ENCODE measurements at places on chromosomes 7 and 10.

- no peak for DNase-seq
Measured at GRCh38 chr10:89591111-89591795, 53.8 kb downstream of the PANK1 start.

DNA sequence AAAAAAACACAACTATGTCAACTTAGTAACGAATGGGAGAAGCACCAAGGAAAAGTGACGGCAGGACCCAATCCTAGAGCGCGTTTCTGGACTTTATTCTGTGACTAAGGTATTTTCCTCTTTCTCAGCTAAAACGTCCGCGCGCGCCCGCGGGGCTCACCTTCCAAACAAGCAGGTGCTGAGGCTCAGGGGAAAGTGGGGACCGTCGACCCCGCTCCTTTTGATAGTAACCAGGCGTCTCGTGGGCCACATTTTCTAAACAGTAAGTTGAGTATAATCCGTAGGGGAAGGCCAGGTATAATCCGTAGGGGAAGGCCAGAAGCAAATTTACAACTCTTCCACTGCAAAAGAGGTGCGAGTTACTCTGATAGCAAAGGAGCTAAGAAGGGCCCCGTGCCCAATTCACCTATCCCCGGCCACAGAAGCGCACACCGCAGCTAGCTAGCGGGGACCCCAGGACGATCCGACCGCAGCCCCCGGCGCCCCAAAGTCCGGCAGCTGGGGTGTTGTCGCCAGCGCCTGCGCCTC, 743 bp downstream of the MKI67 start:
- no peak for DNase-seq

DNA sequence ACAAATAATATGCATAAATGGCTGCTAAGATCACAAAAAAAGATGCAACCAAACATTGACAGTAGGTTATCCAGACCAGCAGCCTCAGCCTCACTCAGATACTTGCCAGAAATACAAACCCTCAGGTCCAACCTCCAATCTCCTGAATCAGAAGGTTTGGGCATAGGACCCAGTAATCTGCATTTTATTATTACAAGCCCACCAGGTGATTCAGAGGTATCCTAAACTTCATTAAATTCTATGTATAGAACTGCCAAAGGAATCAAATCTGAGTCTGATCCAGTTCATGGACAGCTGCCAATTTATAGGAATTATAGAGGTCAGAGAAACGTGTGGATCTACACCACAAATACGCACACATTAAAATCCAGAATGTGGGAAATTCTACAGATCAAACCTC, 41.3 kb downstream of the ZNF438 start:
- DNase-seq, result no peak

DNA sequence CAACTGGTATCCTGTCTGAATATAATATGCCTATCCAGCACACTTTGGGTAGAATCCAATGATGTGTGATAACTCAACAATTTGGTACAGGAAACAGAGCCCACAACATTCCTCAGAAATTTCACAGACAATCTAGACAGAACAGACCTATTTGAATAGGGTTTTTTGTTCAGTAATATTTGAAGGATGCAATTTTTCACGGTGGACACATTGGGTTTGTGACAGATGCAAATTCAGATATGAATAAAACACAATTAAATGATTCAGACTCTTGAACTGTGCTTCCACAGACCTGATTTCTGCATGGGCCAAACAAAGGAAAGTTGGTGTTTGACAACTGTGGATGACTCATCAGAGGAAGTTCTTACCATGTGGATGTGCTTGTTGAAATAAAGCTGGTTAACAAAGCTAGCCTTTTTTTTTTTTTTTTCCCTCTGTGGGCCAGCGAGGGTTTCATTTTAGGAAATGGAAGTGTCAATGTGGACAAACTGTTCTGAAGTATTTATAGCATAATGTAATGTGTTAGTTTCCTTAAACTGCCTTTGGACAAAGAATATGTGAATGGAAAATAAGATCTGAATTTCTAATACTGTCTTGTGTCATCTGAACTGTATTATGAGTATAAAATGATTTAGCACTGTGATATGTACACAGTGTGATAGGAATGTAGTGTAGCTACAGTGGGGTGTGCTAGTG, 43.2 kb upstream of the FAM133B start:
- peak; percentile 10 for DNase-seq

DNA sequence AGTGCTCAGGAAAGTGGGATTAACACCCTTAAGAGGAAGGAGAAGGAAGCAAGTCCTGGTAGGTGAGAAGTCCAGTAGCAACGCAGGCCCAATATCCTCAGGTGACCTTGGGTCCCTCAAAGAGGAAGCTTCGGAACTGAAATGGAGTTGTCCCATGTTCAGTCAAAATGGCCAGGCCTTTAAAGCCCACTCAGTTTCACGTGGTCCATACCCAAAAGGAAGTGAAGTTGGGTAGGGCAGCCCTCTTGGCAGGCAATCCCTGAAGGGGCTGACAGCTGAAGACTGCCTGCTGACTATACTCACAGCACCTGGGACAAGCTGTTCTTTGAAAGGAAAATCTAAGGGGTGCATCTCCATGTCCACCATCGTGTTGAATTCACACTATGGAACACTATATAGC, 3.0 kb downstream of the GSAP start:
- DNase-seq, result no peak

DNA sequence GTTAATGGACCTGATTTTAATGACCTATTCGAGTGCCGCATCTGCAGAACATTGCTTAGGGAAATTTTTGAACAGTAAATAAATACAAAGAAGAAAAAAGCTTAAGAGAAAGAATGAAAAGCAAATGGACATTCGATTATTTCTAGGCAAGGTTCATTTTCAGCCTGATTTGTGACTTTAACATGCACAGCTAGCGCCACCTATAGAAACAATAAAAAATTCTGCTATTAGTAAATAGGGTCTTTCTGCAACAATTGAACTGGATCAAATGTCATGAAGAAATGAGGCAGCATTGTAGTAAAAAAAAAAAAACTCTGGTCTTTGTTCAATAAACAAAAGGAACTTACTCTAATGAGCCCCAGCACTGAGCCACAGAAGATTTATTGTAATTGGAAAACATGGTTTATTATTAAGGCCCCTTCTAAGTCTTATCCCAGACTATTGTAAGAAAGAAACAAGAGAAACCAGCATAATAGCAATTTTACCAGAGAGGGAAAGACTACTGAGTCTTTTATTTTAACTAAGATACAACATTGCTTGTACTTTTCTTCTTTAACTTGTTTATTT, 41.4 kb upstream of the GHITM start:
- no peak for DNase-seq

- no peak for DNase-seq
Measured at GRCh38 chr7:87875151-87876039, 765 bp downstream of the SLC25A40 start.

DNA sequence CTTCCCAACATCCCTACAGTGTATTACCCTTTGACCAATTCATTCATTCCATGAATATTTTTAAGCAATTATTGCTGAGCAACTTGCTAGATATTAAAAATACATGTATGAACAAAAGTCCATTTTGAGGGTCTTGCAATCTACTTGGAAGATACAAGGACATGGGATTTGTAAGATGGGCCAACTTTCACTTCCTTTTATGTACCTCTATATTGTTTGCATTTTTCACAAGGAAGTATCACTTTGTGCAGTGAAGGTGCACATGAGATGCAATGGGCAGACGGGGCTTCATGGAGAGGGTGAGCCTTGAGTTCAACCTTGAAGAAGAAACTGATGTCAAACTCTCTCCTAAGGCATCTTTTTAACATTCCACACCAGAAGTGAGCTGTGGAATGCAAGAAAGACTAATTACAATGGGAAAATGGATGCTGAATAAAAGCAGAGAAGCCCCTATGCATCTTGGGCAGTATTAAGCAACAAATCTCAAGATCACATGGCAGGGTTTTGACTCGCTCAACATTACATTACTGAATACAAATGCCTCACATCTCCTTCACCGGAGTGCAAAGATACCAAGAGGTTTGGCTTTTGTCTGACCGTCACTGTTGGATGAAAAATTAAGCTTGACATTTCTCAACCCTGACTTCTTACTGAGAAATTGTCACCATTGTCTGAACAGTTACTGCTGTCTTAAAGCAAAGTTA, 341.5 kb downstream of the ELMO1 start:
- no peak for DNase-seq

GRCh38 chr7:125823538-125823937, 893.9 kb upstream of the POT1 start:
- DNase-seq, result no peak

DNA sequence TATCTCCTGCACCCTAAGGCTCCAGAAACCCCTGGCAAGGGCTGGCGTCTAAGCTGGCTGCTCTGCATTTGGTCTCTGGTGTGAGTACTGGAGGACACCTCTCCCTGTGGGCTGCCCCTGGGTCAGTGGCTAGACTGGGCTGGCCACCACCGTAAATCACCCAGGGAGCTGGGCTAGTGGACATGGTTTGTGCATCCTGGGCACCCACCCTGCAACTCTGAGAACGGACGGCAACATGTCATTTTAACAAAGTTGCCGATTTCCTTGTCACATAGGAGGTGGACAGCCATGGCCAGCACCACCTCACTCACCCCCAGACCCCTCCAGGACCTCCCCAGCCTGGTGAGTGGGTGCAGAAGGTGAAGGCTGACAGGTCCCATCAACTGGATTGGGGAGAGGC, 26.8 kb upstream of the PCBD1 start:
- DNase-seq, result no peak

DNA sequence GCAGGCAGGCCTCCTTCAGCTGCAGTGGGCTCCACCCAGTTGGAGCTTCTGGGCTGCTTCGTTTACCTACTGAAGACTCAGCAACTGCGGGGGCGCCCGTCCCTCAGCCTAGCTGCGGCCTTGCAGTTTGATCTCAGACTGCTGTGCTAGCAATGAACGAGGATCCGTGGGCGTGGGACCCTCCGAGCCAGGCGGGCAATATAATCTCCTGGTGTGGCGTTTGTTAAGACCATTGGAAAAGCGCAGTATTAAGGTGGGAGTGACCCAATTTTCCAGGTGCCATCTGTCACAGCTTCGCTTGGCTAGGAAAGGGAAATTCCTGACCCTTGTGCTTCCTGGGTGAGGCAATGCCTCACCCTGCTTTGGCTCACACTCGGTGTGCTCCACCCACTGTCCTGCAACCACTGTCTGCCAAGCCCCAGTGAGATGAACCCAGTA, 159.2 kb upstream of the FOXP2 start:
- no peak for DNase-seq

DNA sequence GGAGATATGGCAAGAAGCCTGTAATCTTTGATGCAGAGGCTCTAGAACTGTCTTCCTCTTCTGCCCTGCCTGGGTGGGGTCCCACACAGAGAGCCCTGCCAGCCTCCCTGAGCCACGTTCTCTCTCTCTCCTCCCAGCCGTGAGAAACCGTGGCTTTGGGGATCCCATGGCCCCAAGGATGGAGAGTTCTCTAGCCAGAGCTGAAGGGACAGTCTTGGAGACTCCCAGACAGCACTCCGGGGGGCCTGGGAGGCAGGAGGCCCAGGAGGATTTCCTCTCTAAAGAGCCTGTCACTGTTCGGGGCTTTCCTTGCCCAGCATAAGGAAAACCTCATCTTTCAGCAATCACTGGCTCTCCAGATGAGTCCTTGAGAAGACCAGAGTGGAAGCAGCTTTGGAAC, 227.1 kb downstream of the ARHGAP12 start:
- DNase-seq, result no peak

- no peak for DNase-seq
Measured at GRCh38 chr7:70319057-70319456, 720.8 kb downstream of the AUTS2 start.

DNA sequence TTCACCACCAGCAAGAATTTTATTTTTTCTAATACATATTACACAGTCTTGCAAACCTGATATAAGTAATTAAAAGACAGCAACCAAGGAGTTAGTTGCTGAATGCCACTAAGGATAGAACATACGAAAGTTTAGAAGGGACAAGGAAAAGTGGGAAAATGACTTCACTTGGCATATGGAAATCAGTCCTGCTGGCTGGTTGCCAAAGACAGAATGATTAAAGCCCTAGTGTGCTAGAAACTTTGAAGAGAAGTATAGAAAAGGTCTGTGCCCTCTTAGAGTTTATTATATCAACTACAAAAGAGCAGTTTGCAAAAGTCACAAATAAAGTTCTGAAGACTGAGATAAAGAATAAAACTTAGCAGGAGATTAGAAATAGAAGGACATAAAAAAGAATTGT, 5.8 kb upstream of the YAE1 start:
- DNase-seq, result no peak

- no peak for DNase-seq
Measured at GRCh38 chr10:103459615-103460014, 915 bp upstream of the CALHM1 start.

GRCh38 chr10:46264336-46264735, 22.5 kb upstream of the ANTXRL start:
- no peak for DNase-seq

- no peak for DNase-seq
Measured at GRCh38 chr10:11454958-11455566, 156.4 kb downstream of the USP6NL start.

GRCh38 chr7:135822376-135822775, 73.8 kb upstream of the FAM180A start:
- no peak for DNase-seq

DNA sequence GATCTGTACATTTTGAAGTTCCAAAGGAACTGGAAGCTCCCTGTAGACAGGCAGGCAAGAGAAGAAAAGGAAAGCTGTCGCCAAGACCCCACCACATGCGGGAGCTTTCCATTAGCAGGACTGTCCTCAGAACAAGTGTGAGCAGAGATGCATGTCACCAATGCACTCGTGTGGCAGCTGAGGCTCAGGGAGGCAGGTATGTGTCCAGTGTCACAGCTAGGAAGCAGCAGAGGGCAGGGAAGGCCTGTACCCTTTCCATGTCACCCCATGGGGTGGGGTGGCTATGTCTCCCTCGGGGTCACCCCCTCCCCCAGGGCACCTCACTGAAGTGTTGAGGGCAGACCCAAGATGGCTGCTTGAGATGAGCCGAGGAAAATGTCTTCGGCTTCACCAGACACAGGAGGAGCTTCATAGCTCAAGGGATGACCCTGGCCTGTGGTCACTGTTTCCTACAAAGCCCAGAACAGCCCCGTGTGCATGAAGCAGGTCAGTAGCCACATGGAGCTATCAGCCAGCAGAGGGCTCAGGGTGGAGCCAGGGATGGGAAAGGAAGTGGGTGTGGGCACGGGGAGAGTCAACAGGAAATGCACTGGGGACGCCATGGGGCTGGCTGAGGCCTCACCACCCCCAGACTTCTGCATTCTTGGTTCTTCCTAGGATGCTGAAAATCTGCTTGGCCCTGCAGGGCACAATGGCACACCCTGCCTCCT, 96.6 kb downstream of the FAM53B start:
- peak; percentile 9 for DNase-seq

DNA sequence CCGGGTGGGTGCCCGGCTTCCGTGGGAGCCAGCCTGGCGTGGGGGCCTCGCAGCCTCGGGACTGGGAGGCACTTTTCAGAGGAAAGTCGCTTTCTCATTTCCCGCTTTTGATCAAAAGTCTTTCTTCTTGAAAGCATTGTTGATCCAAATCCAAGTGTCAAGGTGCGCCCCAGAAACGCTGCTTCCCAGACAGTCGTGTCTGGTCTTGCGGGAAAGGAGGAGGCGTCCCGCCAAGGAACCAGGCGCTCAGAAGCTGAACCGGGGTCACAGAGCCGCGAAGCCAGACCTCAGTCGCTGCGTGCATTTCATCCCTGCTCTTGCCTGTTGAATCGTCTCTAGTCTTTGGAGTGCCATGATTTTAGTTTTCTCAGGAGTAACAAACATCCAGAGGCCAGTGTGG, 1.1 kb upstream of the BNIP3 start:
- no peak for DNase-seq
